ENCODE measurements at places on chromosomes 12 and 14.

GRCh38 chr12:122144885-122145284, 29.1 kb downstream of the IL31 start:
- DNase-seq = no peak

DNA sequence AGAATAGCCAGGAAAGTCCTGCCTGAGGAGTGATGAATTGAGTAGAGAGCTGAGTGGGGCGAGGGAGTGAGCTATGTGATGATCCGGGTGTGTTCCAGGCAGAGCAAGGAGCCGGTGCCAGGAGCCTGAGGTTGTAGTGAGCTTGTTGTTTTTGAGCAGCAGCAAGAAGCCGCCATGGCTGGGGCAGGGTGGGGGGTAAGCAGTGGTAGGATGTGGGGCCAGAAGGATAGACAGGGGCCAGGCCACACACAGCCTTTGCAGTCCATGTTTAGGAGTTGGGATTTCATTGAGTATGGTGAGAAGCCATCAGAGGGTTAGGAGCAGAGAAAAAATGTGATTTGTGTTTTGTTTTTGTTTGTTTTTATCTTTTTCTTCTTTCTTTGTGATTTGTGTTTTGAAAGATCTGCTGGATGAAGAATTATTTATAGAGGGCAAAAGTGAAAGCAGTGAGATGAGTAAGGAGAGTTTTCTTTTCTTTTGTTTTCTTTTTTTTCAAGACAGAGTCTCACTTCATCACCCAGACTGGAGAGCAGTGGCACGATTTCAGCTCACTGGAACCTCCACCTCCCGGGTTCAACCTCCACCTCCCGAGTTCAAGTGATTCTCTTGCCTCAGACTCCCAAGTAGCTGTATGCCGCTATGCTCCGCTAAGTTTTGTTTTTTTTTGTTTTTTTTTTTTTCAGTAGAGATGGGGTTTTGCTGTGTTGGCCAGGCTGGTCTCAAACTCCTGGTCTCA, 92.3 kb upstream of the BCAT1 start:
- no peak for DNase-seq

DNA sequence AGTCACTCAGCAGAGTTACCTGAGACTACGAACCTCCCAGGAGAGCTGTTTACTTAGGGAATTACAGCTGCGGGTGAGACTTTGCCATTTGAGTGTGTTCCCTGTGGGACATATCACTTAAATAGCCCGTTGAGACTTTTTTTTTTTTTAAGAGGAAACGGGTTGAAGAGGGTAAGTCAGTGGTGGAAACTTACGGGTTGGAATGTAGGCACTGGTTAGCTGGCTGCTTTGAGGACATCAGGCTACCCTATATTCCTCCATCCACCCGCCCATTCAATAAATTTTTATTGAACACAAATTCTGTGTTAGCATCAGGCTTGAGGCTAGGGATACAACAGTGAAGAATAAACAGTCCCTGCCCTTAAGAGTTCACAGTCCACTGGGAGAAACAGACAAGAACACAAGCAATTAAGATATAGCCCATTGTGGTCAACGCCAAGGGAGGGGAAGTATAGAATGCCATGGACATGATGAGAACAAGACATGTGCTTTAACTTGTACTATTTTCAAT, 88.1 kb upstream of the CPSF6 start:
- DNase-seq = no peak

GRCh38 chr12:49604856-49605255, 583 bp downstream of the FAM186B start:
- DNase-seq = no peak

- DNase-seq = no peak
Observed at GRCh38 chr12:46958599-46959290, 120.7 kb upstream of the PCED1B start.

DNA sequence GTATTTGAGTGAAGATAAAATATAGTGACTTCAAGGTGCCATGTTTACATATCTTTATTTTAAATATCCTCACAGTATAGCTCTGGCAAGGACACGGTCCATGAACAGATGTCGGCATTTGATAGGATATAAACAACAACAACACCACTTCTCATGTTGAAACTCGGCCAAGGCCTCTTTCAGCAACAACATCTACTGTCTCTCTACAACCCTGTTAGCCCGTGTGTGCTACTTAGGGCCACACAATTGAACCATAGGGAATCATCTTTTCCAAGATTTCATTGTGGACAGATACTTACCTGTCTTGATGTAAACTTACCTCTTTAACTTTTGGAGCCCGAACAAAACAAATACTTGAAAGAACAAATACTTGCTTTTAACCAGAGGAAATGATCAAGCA, 168.7 kb upstream of the SSTR1 start:
- DNase-seq = no peak

- no peak for DNase-seq
Observed at GRCh38 chr12:103144278-103144677, 186.8 kb downstream of the ASCL1 start.

GRCh38 chr12:17134315-17134714, 528.4 kb upstream of the LMO3 start:
- no peak for DNase-seq

GRCh38 chr12:94994312-94994711, 9.2 kb downstream of the NDUFA12 start:
- DNase-seq = no peak

DNA sequence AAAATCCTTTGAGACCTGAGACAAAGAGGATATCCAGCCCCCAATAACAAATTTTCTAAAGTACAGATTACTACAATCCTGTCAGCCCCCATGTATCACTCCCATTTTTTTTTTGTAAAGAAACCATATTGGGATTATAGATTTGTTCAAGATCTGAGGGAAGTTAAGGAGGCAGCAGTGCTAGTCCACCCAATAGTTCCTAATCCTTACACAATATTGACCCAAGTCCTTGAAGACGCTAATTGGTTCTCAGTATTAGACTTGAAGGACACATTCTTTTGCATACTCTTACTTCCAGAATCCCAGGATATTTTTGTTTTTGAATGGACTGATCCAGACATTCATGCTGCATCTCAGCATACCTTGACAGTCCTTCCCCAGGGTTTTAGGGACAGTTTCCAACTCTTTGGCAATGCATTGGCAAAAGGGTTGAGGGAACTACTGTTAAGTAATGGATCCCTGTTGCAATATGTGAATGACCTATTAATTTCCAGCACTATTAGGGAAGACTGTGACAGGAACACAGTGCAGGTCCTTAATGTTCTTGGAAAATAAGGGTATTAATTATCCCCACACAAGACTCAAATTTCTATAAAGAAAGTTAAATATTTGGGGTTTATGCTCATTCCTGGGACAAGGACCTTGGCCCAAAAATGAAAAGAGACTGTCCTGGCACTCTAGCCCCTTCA, 1519.5 kb upstream of the SEL1L start:
- no peak for DNase-seq

DNA sequence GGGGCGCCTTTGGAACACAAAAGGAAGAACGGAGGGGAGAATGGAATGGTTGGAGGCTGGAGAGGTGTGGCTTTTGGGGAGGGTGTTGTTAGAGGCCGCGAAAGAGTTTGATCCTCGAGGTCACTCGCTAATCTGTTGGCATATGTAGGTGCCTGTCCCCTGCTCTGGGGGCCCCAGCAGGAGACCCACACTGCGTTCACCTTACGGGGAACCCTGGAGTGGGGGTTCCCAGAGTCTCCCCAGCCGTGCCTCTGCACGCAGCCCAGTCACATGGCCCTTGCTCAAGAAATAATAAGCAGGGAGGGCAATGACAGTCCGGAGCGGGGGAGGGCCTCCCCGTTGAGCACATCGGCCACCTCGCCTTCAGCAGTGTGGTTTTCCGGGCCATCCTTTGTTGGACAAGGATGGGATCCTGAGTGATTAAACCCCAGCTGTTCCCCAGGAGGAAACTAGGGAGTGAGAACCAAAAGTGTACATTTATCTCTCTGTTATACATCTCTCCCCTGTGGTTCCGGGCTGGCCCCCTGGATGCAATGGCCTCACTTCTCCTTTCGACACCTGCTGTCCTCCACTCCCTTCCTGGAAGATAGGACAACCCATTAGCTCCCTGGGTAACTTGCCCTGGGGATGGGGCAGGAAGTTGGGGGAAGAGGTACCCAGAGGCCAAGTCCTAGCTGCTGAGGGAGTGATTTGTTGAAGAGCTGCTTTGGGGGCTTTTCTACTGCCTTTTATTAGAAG, 1.3 kb downstream of the PLEKHG3 start:
- no peak for DNase-seq

DNA sequence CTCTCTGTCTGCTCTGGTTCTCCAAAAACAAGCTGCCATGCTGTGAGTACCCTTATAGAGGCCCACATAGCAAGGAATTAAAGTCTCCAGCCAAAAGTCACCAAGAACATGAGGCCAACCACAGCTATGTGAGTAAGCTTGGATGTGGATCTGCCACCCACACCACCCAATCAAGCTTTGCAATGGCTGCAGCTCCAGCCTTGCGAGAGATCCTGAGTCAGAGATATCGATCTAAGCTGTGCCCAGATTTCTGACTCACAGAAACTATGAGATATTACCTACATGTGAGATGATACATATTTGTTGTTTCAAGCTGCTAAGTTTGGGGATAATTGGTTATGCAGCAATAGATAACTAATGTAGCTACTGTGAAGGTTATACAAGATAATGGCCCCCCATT, 15.5 kb upstream of the TMEM233 start:
- no peak for DNase-seq

DNA sequence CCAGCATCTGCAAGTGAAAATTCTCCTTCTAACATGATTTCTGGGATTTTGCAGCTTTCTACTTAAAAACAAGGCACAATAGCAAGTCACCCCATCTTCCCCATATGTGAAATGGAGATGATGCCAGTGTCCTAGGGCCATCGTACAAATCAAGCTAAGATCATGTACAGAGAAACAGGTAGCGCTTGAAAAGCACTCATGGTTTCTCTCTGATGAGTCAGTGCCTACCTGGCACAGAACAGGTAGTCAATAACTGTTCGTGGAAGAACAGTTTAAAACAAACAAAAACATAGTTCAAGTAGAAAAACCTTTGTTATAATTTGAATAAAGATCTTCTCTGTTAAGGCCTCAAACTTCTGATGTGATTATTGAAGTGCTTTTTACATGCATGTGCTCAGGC, 46.9 kb downstream of the RAD52 start:
- DNase-seq = no peak

DNA sequence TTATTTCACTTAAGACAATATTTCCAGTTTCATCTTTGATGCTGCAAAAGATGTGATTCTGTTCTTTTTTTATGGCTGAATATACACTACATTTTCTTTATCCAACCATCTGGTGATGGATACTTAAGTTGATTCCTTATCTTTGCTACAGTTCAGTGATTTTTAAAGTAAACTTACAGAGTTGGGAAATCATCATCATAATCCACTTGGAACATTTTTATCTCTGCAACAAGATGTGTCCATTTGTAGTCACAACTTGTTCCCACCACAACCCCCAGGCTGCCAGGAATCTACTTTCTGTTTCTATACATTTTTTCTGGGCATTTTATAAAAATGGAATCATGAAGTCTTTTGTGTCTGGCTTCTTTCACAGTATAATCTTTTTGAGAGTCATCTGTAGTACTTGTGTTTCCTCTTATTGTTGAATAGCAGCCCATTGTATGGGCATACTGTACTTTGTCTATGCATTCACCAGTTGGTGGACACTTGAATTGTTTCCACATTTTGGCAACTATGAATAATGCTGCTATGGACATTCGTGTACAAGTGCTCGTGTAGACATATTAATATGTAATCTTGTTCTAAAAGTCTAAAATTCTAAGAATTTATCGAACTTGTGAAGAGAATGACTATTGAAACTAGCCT, 212.5 kb upstream of the DDHD1 start:
- DNase-seq = no peak

- no peak for DNase-seq
Observed at GRCh38 chr12:105813201-105813600, 325.6 kb downstream of the NUAK1 start.

- DNase-seq = no peak
Observed at GRCh38 chr14:76500011-76500410, 124.1 kb downstream of the ESRRB start.

GRCh38 chr12:117491711-117492110, 130.3 kb upstream of the NOS1 start:
- no peak for DNase-seq

- DNase-seq = no peak
Observed at GRCh38 chr12:53414756-53415417, 8.8 kb upstream of the AMHR2 start.

DNA sequence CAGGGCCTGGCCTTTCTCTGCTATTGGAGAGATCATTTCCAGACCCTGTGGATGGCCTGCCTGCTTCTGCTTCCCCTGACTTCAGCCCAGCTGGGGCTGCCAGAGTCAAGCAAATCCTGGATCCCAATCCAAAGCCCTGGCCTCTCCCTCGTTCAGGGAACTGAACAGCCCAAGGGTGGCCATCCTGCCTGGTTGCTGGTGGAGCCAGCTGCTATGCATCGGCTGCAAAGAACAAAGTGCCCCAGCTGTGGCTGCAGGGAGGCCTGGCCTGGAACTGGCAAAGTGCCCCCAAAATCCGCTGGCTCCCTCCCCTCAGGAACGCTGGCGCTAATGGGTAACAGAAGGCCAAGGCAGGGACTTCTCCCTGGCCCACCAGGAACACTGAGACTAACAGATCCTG, 56.4 kb downstream of the LRRC74A start:
- no peak for DNase-seq

- no peak for DNase-seq
Observed at GRCh38 chr14:61696753-61697318, 1.5 kb downstream of the HIF1A start.

DNA sequence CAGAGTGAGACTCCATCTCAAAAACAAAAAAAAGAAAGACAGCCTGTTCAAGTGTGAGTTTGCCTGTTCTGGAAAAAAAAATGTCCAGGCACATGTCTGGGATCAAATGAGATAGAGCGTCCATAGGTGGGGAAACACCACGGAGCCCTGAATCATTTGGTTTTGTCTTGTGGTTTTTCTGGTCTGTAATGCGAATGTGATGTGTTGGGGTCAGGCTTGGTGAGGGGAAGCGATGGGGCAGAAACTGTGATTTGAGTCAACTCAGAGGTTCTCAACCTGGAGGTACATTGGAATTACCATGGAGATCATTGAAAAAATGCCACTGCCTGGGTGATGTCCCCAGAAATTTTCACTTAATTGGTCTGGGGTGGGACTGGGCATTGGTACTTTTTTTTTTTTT, 183.9 kb upstream of the PWP1 start:
- no peak for DNase-seq

- no peak for DNase-seq
Observed at GRCh38 chr14:88348546-88348945, 25.5 kb upstream of the KCNK10 start.

DNA sequence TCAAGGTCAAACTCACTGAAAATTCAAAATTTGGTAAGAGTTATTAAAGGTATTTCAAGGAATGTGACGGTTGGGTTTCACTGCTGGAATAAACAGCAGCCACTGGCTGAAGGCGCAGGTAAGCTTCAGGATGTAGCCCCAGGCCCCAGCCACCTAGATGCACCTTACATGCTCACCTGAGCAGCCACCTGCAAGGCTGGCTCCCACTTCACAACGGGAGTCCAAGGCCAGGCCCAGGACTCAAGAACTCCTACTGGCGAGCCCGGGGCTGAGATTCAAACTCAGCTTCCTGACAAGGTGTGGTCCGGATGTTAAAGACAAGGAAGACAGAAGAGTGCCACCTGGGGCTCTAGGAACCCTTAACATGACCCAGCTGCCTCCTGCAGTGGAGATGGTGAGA, 78.4 kb downstream of the ITPK1 start:
- no peak for DNase-seq

- no peak for DNase-seq
Observed at GRCh38 chr12:19749906-19750574, 310.7 kb downstream of the AEBP2 start.

- no peak for DNase-seq
Observed at GRCh38 chr12:22287776-22288621, 46.5 kb downstream of the ST8SIA1 start.

GRCh38 chr12:4251216-4251891, 22.2 kb upstream of the CCND2 start:
- no peak for DNase-seq

Data from NCI-H2081 treated with DMSO at 0.1 percent for 48 hours (cell line).